Left forelimb (tissue), 1 donor: ENCODE measurements at places on chromosomes 1 and 21.

DNA sequence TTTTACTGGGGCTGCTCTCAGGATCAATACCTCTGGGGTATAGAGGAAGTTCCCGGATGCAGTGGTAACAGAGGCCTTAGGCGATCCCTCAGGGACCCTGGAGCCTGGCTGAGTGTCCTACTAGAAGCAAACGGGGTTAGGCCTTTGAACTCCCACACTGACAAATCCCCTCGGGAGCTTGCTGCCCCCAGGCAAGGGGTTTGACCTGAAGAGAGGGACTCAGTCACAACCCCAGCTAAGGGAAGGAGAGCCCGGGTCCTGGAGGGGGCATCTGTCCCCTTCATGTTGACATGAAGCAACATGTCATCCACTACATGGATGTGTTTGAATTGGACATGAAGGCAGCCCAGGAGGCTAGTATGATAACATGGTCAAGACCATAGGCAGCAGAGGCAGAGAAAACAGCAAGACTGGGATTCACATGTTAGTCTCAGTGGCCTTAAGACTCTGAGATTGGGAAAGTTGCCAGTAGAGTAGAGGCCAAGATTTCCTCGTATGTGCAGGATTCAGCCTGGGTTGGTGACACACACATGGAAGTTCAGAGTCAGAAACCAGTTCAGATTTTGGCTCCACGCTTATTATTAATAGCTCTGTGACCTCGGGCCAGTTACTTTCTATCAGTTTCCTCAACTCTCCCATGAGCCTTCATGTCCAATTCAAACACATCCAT lies 101.5 kb downstream of the KCNN3 start:
- DNase-seq = no peak

GRCh38 chr1:112708489-112708888 lies 1.6 kb upstream of the RHOC start:
- DNase-seq = no peak

GRCh38 chr1:42964044-42964812 lies 5.6 kb upstream of the SLC2A1 start:
- no peak for DNase-seq

GRCh38 chr1:162373541-162374260 lies 3.0 kb downstream of the SPATA46 start:
- DNase-seq = no peak

- no peak for DNase-seq
Observed at GRCh38 chr1:209150114-209150513, 433.4 kb upstream of the CAMK1G start.

DNA sequence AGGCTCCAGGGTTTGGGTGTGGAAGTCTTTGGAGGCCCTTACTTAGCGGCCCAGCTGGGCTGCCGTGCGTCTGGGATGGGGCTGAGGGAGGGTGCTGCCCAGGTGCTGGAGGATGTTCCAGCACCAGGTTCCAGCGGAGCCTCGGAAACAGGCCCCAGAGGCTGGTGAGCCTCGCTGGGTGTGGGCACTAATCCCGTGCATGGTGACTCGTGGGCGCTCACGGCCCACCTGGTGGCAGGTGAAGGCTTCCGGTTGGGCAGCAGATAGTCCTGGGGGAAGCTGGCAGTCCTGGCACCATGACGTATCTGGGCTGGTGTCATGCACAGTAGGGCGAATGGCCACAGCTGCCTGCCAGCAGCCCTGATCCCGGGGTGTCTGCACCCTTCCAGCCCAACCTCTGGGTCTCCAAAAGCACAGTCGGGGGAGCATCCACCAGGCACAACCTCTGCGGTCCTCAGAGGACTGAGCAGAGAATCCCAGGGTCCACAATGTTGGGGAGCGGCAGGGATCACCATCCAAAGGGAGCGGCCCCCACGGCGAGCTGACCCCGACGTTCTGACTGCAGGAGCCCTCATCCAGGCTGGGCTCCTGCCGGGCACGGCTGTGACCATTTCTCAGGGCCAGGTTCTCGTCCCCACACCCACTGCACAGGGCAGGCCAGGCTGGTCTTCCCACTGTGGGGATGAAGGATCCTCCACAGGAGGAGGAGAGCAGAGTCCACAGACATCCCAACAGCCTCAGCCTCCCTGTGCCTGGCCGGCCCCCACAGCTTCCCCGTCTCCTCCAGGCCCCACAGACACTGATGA lies 25.3 kb downstream of the FTCD start:
- DNase-seq = no peak

- DNase-seq = no peak
Observed at GRCh38 chr21:14870853-14871149, 194.0 kb downstream of the NRIP1 start.

- no peak for DNase-seq
Observed at GRCh38 chr1:217090060-217090911, 367.1 kb upstream of the ESRRG start.

DNA sequence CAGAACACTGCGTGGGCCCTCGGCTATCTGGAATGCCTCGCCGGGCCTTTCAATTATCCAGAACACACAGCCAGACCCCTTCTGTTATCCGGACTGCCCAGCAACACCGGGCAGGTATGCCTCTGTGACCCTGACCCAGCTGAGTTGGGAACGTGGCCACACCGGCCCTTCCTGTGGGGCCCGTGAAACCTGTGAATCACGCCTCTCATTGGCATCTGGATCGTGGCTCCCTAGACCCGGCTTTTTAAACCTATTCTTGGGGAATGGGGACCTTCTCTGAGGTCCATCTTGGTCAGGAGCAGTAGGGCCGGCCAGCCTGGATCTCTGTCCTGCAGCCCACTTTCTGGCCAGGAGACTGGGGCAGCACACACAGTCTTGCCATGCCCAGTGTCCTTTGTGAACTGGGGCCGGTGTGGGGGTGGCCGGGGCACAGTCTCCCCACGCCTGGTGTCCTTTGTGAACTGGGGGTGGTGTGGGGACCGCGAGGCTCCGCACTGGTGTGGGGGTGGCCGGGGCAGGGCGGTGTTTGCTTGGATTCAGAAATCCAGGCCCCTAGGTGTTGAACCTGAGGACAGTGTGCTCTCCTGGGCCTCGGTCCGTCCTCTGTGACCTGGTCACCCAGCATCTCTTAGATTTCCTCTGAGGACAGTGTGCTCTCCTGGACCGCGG lies 11.1 kb downstream of the COL18A1 start:
- no peak for DNase-seq

DNA sequence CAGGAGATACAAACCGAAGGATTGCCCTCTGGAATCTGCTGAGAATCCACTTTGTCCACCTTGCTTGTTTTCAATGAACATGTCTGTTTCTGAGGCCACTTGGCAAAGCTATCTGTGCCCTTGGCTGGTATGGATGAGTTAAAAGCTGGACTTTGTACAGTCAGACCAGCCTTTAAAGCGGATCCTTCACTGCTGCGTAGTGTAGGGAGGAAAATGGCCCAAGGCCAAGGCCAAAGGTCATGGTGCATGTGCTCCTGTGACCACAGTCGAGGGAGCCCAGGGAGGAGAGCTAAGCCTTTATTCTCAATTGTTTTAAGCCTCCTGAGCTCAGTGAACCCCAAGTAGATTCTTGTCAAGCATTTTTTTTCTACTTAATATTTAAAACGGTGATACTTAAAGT lies 37.0 kb downstream of the KCNJ15 start:
- no peak for DNase-seq

GRCh38 chr21:45863751-45864150 lies 117.8 kb upstream of the COL6A1 start:
- DNase-seq = no peak

DNA sequence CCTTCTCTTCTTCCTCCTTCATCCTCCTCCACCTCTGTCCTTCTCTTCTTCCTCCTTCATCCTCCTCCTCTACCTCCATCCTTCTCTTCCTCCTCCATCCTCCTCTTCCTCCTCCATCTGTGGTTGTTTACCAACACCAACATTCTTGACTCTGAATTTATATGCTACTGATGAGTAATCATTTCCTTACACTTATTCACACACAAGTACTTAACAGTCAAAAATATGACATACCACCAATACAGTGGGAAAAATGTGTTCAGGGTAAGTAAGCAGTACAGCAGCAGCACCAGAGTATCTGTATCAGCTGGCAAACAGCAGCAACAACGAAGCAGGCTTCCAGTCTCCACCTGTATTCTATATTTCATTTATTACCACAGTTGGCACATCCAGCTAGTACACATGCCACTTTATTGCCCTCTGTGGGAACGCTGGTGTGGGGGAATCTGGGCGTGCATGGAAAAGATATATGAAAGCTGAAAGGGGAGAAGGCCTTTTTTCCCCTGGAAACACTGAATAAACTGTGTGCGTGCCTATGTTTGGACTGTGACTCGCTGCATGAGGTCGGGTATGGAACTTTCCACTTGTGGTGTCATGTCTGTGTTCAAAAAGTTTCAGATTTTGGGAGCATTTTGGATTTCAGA lies 16.0 kb downstream of the ADSS2 start:
- no peak for DNase-seq

GRCh38 chr1:9787702-9788101 lies 36.1 kb downstream of the CLSTN1 start:
- no peak for DNase-seq

DNA sequence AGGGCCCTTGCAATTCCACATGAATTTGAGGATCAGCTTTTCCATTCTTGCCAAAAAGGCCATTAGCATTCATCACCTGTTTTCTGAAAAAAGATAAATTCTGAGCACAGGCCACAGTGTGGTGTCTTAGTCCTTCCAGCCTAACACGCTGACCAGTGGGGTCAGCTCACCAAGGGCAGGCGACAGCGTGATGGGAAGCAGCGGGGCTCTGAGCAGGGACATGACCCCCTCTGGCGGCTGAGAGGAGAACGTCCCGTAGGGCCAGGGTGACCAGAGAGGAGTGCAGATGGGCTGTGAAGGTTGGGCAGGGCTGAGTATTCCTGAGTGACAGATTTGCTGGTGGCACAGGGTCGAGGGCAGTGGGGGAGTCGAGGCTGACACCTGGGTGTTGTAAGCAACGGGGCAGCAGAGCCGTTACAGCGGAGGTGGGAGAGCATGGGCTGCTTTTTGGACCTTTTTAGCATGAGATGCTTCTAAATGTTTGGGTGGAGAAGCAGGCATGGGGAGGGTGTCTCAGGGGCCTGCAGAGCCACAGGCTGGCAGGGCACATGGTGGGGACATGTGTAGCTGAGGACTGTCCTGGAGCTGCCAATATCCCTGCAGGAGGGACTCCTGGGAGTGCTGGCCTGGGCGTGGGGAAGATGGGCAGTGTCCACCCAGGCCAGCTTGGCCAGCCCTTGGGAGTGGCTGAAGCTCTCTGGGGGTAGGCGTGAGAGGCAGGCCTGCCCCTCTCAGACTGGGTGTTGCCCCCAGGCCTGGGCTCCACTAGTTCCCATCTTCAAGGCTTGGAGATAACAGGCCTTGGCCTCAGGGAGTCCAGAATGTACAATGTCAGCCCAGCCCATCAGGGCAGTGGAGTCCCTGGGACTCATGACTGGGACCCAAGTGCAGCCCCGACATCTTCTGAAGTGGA lies 8.6 kb upstream of the CALML6 start:
- no peak for DNase-seq
